ENCODE measurements at places on chromosomes 5 and 9. TPM values are rescaled to one million over a fixed set of nuclear protein-coding genes. Genes with fewer than 3 reads are reported as not detected.

- no peak for DNase-seq
Measured at GRCh38 chr5:113612060-113612496, 98.6 kb downstream of the YTHDC2 start.

GRCh38 chr5:142527664-142528295 lies 158.1 kb downstream of the FGF1 start:
- DNase-seq: no peak

DNA sequence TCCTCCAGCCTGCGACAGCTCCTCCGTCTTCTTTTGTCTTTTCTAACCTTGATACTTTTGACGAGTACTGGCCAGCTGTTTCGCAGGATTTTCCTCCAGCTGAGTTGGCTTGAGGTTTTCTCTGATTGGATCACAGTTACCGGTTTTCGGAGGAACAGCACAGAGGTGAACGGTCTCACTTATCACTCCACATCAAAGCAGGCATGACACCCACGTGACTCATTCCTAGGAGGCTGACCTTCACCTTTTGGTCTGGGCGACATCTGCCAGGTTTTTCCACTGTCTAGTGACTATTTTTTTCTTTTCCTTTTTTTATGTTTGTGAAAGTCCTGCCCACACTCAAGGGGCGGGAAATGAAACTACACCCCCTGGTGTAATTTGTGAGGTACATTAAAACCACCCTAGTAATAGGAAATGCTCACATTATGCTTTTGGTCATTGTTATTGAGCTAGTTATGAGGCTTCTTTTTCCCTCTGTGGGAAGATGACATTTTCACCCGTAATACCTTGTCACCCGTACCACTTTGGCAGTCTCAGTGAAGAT lies 319.2 kb downstream of the GADD45G start:
- DNase-seq: peak; percentile 74

- DNase-seq: no peak
Measured at GRCh38 chr5:132768485-132768868, 8.6 kb downstream of the SEPTIN8 start.

DNA sequence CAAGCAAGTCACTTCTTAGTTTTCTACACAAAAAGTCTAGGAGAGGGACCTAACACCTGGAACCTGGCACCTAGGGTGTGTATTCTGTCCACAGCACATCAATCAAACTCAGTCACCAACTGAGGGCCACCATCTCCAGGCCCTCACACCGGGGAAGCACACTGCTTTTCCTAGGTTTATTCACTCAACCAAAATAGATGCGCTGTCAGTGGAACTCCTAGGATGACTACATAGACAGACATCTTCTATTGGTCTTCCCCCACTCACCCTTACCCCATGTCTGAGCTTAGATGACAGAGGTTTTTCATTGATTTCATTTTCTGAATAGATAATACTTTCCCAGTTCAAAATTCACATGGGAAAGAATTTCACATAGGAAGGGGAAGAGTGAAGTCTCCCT lies 59.2 kb downstream of the RNF130 start:
- no peak for DNase-seq

DNA sequence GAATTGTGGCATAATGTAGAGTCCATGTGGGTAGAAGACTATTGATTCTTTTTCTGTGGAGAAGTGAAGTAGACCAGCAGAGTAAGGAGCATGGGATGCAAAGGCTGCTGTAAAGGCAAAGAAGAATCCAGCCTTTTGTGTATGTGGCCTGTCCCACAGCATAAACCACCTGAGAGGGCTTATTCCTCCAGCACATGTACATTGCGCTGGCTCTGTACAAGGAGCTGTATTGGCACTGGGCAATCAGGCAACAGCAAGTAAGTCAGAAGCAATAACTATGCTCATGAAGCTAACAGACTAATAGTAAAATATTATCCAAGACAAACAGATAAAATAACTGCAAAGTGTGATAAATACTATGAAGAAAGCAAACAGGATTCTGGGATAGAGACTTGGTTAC lies 86.2 kb downstream of the LURAP1L start:
- no peak for DNase-seq

- DNase-seq: no peak
Measured at GRCh38 chr5:169071-169727, 22.1 kb upstream of the LRRC14B start.

The FYB1 gene
- 109 TPM for total RNA-seq

The PLPPR1 gene
- not detected for total RNA-seq

The CDHR2 gene
- total RNA-seq: 0.37 TPM

The LAMC3 gene
- 0.59 TPM for total RNA-seq

Data from activated CD4-positive, alpha-beta T cell treated with anti-CD3 and anti-CD28 coated beads for 36 hours (primary cell).